GM23248 (cell line): ENCODE measurements at places on chromosomes 3 and 15. TPM values are rescaled to one million over a fixed set of nuclear protein-coding genes. Genes with fewer than 3 reads are reported as not detected.

- DNase-seq = no peak
- no peaks in the 10 kb centered on the region for H3K27me3 ChIP-seq
These were observed 22.8 kb upstream of the JMJD7 start for GRCh38 chr15:41804916-41805666.

DNA sequence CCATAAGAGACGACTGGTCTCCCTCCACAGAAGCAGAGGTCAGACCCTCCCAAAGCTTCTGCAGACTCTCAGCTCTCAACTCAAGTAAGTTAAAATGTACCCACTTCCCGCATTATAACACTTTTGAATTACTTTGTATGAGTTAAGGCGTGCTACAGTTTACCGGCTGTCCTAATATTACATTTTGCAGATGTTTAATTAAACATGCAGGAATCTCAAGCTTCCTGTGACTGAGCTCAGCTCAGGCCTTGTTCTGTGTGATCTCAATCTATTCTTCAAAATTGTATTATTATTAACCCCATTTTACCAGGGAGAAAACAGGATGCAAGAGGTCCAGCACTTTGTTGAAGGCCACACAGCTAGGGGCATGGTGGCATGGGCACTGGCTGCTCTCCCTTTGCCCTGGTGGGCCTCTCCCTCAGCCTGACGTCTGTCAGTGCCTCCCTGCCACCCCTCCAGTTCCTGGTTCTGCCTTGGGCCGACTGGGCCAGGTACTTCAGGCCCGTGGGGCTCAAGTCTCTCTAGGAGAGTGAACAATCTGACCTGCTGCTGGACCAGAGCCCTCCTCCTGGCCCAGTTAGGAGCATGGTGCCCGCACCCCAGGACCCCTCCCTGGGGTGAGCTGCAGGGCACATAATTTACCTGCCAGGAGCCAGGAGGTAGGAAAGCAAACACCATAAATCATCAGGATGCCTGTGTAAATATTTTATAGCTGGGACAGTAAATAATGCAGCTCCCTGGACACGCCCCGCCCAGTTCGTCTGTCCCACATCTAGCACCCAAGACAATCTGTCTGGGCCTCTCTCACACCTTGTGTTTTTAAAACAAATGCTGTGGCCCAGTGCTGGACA is 14.9 kb upstream of the RFT1 start:
- H3K27ac ChIP-seq = no peak overlapping the region
- H3K27me3 ChIP-seq = no peaks in the 10 kb centered on the region
- peaks cover 9% of the 10 kb centered on the region for H3K4me1 ChIP-seq

DNA sequence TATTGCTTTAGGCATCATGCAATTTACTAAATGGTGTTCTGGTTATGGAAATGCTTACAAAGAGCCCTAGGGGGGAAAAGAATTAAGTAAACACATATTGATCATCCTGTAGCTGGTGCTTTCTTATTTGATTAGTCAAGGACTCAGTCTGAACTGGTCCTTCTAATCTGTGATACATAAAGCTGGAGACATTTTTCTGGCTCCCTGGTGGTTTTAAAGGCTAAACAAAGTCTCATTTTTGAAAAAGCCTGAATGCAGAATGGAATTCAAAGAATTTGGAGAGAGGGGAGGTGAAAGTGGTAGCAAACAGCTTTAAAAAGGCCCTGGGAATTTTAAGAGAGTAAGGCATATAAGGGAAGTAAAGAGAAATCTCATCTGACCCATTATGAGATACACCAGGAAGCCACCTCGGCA is 149.7 kb downstream of the RBMS3 start:
- peaks cover 6% of the 10 kb centered on the region for H3K36me3 ChIP-seq
- DNase-seq = peak; percentile 52
- H3K4me1 ChIP-seq = peaks cover 52% of the 10 kb centered on the region
- H3K27ac ChIP-seq = peak overlapping the region; percentile 26
- H3K27me3 ChIP-seq = no peaks in the 10 kb centered on the region

CCR2 gene
- not detected in 2 replicates for total RNA-seq
